ENCODE measurements at places on chromosomes 2 and 18.

DNA sequence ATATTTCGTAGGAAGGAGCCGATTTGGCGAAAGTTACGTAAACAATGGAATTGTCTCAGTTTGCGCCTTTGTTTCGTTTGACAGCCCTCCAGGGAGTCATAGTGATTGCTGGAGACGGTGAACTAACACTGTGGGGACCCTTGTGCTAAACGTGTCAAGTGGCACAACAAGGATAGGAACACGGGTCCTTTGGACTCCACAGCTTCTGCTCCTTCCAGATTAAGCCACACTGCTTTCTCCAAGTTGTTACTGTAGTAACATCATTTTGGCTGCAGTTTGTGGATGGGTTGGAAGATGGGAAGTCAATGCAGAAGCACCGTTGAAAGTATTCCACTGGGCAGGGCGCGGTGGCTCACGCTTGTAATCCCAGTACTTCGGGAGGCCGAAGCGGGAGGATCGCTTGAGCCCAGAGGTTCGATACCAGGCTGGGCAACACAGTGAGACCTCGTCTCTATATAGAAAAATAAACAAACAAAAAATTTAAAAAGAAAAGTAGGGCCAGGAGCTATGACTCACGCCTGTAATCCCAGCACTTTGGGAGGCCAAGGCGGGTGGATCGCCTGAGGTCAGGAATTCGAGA is 636 bp upstream of the IMMT start:
- DNase-seq, result no peak

GRCh38 chr2:204468746-204469429 is 76.4 kb upstream of the PARD3B start:
- no peak for DNase-seq

DNA sequence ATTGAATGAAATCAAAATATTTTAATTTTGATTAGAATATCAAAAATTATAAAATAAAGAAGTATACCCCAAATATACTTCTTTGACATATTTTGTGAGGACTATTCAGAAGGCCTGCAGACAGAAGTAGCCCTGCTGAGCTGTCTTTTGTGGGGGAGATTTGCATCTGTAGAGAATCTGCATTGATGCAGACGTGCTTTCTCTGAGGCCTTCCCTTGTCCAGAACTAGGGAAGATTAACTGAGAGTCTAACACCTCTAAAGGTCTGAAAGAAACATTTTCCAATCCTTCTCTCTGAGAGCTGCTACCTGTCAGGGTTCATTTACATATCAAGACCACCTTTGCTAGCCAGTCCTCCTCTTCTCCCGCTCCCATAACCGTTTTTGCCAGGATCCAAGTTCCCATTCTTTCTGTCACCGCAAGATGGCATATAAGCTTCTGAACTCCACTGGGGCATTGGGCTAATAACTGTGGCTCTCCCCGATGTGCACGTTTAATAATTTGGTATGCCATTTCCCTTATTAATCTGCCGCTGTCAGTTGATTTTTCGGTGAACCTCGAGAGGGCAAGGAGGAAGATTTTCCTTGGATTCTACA is 510.4 kb upstream of the CNTNAP5 start:
- DNase-seq, result no peak

DNA sequence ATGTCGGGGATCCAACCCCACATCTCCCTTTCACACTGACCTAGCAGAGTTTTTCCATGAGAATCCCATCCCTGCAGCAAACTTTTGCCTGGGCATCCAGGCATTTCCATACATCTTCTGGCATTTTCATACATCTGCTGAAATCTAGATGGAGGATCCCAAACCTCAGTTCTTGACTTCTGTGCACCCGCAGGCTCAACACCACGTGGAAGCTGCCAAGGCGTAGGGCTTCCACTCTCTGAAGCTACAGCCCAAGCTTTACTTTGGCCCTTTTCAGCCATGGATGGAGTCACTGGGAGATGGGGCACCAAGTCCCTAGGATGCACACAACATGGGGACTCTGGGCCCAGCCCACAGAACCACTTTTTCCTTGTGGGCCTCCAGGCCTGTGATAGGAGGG is 32.2 kb upstream of the TEX51 start:
- no peak for DNase-seq

DNA sequence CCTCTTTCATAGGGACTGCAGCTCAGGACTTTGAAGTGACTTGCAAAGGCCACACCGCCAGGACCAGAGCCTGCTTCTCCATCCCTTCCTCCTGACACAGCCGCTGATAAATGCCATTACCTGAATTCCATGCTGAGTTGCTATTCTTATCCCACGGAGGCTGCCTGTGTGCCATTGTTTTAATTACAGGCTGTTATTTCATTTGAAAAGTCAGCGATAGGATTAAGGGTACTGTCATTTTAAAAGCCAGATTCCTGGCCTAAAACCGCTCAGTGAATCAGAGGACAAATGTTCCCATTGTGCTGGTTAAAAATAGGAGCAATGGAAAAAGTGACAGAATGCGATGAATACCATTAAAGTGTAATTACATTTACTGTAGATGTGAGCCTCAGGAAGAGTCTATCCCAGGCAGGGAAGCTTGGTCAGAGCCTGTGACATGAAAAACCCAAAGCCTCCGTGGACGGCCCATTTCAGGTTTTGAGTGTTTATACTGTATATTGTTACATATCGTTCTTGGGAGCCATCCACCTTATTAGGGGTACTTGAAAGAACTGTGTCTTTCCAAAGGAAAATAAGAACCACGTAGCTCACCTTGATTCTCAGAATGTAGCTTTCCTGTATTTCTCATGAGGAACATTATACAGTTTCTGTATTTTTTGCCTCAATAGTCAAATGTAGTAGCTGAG is 41.3 kb downstream of the PDCL3 start:
- no peak for DNase-seq

GRCh38 chr18:35141567-35142274 is 99.1 kb upstream of the ZNF397 start:
- DNase-seq, result no peak

DNA sequence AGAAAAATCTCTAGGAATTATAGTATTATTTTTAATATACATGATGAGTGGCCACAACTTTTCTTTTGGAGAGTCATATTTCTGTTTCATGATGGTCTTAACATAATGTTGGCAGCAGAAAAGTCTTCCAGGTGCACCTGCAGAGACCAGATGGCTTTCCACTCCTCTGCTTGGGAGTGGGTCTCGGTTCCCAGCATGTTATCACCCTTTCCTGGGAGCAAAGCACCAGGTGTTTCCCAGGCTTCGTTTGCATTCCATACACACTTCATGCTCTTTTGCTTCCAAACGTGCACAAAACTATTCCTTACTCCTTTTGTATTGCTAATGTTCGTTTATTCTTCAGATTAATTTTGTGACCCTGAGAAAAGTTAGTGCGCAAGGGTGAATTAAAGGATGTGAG is 305.2 kb downstream of the CDH2 start:
- no peak for DNase-seq

DNA sequence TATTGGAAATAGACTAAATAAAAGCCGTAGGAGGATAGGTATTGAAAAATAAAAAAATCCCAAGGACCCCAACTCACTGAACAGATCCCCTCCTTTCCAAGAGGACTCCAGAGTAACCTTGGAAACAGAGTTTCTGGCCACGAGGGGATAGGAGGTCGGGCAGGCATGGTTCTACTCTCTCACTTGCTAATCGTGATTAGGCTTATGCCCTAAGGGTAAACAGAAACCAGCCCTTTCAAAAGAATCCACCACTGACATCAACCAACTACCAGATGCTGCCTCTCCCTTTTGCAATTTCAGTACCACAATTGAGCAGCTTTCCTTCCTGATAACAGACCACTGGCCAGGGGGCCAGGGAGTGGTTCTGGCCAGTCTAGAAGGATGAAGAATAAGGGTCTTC is 477.8 kb downstream of the EIPR1 start:
- DNase-seq, result no peak

- DNase-seq, result no peak
Measured at GRCh38 chr18:63903851-63904570, 3.7 kb upstream of the SERPINB10 start.

- DNase-seq, result no peak
Measured at GRCh38 chr2:224308272-224308911, 93.5 kb downstream of the FAM124B start.

DNA sequence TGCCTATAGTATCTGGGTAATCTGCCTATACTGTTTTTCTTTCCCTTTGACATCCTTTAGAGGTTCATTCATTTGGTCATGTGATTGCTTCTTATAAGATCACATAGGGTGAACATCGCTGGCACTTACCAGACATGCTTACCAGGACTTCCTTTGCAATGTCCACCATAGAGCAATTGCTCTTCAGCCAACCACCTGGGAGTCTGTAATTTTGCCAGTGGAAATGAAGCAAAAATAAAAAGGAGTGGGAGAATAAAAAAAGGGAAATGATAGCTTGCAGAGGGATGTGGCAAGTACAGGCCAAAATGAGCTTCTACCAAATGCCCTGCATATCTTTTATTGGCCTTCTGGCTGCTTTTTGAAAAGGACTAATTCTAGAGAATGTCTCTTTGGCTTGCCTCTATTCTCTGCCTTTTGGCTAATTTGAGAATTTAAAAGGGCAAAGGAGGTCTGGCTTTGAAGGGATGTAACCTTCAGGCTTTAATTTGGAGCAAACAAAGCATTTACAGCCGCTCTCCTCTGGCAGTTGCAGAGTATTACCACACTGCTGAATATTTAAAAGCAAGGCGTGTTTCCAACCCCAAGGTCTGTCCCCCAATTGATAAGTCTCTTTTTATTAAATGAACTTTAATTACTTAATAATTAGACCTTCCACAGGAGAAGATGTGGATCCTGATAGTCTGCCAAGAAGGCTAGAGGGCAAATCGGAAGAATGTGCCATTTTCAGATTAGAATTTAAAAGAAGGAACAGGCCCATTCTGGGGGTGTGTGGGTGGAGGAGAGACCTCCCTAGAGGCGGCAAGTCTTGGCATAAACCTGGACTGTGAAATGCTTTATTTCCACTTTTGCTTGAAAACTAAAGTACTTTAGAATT is 557.9 kb downstream of the DCC start:
- DNase-seq, result no peak

- no peak for DNase-seq
Measured at GRCh38 chr2:240961910-240962299, 36.5 kb upstream of the SNED1 start.

DNA sequence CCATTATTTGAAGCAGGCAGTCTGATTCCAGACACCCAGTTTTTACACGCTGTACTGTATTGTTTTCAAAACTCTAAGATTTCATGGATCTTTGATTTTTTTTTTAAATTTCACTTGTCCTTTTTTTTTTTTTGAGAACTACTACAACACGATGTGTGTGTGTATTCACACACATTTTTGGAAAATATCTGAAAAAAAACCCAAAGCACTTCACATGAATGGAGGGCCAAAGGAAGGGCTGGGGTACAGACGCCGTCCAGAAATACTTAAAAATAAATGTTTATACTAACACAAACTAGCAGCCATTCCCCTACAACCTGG is 314 bp upstream of the SSB start:
- DNase-seq, result no peak

DNA sequence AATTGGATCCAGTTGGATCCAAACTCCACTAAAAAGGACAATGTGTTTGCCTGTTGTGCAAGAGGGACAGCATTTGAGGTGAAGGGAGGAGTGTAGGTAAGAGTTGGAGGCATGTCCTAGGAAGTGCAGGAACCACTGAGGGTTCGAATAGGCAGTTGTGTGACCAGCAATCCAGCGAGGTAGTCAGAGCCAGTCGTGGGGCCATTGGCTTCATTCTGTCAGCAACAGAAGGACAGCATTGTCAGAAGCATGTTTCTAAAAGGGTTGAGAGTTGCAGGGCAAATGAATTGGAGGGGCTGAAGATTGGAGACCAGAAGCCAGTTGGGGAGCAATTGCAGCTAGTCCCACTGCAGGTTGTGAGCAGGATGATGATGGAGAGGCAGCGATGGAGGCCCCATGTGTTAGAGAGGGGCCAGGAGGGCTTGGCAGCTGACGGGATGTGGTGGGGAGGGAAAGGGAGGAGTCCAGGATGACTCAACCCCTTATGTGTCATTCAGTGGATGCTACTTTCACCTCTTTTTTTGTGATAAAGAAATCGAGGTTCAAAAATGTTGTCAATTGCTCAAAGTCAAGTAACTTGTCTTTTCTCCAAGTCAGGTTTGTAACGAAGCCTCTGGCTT is 96.7 kb upstream of the SIX3 start:
- peak; percentile 45 for DNase-seq

GRCh38 chr2:140639628-140640027 is 1491.2 kb downstream of the LRP1B start:
- no peak for DNase-seq

DNA sequence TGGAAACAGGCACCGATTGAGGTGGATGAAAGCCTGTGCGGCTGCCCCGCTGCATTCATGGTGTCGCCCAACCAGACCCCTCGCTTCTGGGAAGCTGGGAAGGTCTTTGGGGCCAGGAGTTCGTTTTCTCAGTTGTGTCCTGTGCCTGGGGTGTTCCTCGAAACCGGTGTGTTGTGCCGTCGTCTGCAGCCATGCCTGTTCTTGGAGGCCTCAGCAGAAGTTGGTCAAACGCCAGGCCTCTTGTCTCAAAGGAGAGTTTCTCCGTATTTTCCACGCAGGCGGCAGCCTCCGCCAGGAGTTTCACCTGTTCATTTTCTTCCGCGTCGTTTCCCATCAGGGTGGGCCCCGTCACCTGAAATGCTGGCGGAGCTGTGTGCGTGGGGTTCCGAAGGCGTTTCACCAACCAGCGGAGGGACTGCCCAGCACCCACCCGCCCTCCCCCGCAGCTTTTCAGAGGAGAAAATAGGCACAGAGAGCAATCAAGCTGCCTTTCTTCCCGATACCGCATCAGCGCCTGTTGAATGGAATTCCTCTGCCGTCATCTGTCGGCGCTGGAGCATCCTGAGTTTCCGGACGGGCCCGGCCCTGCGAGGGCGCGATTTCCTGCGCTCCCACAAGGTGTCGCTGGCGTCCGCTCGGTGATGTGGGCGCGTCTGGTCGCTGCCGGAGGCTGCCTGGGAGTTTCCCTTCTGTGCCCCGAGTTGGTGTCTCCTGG is 17.0 kb upstream of the NFATC1 start:
- DNase-seq, result peak; percentile 83

- no peak for DNase-seq
Measured at GRCh38 chr2:164053021-164053420, 317.2 kb upstream of the FIGN start.

DNA sequence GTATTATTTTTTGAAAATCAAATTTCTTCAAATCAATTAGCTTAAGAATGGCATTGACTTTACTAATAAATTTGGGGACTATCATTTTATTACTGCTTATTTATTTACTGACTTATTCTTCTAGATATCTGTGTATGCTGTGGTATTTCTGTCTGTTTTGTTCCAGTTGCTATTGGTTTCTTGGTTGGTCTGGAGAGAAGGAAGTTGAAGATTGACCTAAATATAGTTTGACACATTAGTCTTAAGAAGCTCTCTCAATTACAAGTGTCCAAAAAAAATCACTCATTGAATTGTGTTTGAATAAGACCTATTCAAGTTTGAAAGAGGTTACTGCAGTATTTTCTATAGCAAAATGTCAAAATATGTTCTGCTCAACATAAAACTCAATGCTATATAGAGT is 153.3 kb upstream of the KYNU start:
- DNase-seq, result no peak

DNA sequence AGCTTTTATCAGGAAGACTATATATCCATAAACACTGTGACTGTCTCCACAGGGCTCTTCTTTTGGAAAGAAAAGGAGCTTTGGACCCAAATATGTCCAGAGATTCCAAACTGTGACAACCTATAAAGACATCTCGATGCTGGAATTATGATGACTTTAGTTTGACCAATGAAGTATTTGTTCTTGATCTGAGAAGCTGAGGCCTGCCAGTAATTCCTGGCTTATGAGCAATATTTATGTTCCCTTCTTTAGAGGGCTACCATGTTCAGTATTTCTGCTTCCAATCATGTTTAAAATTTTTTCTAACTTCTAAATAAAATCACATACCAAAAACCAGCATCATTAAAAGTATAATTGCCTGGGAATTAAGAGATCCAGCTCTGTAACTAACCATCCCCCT is 41.1 kb downstream of the FEZ2 start:
- no peak for DNase-seq

- DNase-seq, result no peak
Measured at GRCh38 chr2:104861351-104862057, 7.6 kb downstream of the POU3F3 start.
